ENCODE measurements at places on chromosomes 1 and 21. TPM values are rescaled to one million over a fixed set of nuclear protein-coding genes. Genes with fewer than 3 reads are reported as not detected.

DNA sequence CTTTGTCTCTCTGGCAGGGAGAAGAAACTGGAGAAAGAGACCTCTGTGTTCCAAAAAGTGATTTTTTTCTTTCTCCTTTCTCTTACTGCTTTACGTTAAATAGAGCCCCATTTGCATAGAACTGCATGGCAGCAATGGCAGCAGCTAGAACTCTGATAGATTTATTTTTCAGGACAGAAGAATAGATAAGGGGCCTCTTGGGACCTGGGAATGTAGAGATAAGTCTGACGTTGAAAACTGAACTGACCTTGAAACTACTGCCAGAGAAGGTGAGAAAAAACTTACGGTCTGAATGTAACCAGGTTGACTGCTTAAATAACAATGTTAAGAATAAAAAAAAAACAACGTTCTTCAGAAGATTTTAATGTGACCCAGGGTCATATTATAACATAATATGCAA is 25.4 kb upstream of the B3GALT5 start:
- DNase-seq, result no peak

- DNase-seq, result no peak
Measured at GRCh38 chr1:111719135-111719534, 20.1 kb downstream of the INKA2 start.

- DNase-seq, result no peak
Measured at GRCh38 chr1:188277771-188278170, 1449.0 kb downstream of the PLA2G4A start.

DNA sequence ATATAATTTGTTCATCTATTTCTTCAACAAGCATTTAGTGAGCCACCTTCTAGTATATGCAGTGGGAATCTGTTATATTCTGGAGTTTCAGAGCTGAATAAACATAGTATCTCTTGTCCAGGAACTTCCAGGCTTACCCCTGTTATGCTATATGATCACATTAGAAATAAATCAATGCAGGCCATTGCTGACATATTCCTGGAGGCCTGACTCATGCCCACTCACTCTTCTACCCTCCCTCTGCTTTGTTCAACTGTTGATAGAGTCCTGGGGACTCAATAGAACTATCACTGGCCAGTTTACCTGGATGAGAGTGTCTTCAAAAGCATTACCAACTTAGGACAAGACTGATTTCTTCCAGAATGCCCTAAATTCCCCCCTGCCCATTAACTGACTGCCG is 29.3 kb upstream of the SRSF10 start:
- no peak for DNase-seq

DNA sequence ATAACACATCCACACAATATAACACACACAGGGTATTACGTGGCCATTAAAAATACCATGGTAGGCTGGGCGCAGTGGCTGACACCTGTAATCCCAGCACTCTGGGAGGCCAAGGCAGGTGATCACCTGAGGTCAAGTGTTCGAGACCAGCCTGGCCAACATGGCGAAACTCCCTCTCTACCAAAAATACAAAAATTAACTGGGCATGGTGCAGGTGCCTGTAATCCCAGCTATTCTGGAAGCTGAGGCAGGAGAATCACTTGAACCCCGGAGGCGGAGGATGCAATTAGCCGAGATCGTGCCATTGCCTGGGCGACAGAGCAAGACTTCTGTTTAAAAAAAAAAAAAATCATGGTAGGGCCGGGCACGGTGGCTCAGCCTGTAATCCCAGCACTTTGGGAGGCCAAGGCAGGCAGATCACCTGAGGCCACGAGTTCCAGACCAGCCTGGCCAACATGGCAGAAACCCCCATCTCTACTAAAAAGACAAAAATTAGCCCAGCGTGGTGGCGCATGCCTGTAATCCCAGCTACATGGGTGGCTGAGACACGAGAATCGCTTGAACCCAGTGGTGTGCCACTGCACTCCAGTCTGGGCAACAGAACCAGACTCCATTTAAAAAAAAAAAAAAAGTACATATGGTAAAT is 24.1 kb upstream of the HPDL start:
- no peak for DNase-seq

DNA sequence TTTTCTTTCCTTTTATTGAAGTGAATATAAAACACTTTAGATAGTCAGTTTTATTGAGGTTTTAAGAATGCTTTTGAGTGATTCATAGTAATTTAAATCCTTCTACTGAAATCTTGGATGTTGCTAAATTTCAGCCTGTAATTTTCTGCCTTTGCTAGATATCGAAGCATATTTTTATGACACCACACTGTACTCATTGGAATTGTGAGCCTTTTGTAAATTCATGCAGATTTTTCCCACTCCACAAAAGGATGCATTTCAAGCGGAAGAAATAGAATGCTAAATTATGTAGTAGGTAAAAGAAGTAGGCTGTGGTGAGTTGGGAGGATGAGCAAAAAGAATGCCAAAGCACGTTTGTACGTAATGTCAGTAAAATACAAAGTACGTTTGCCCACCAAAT is 13.8 kb downstream of the SNX7 start:
- DNase-seq, result no peak

- DNase-seq, result no peak
Measured at GRCh38 chr1:55848906-55849305, 633.7 kb upstream of the USP24 start.

DNA sequence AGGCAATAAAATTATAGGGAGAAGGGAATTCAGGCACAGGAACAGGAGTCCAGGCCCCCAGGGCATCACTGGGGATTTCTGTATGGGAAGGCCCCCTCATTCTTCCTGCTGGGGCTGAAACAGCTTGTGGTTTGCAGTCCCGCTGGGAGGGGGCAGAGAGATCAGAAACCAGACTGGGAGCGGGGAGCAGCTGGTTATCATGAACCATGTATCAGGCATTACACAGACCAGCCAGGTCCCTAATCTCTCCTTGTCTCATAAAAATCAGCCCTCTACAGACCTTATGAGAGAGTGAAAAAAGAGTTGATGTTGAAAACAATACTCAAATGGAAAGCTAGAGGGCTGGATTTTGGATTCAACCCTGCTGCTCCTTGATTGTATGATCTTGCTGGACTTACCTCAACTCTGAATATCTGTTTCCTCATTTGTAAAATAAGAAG is 93.4 kb upstream of the F3 start:
- DNase-seq, result no peak

DNA sequence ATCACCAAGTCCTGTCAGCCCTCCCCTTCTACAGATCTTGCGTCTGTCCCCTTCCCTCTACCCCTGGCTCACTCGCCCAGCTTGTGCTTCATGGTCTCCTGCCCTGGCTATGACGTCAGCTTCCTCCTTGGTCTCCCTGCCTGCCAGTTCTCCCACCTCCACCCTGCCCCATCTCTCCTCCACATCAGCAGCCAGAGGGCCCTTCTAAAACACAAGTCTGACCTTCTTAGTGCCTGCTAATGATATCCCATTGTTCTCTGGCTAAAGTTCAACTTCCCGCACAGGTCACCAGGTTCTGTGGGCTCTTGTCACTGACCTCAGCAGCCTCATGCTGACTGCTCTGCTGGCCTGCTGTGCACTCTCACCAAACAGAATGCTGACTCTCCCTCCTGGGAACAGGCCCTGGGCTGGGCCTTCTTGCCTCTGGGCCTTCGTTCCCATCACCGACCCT is 24.7 kb upstream of the MYCL start:
- no peak for DNase-seq

DNA sequence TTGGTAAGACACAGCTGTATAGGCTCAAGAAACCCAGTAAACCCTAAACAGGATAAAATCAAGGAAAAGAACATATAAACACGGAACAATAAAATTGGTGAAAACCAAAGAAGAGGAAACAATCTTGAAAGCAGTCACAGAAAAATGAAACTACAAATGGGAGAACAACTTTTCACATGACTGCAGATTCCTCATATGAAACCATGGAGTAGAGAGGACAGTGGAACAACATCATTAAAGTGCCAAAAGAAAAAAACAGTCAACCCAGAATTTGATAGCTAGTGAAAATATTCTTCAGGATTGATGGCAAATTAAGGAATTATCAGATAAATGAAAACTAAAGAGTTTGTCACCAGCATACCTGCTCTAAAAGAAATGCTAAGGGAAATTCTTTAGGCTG is 23.9 kb upstream of the B3GALT5 start:
- DNase-seq, result no peak

DNA sequence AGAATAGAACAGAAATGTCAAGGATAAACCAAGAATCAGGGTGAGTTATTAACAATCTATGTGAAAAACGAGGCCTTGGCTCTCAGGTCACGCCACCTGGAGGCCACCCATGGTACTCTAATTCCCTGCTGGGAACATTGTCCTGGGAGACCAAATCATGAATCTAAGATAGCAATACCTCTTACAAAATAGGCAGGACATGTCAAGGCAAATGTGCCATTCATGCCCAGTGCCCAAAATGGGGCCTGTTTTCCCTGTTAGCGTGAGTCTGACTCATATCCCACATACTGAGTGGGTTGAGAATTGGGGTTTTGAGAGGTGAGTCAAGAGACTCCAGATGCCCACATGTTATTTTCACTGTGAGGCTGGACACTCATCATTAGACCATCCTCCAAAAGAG is 380.8 kb downstream of the HHIPL2 start:
- DNase-seq, result no peak

DNA sequence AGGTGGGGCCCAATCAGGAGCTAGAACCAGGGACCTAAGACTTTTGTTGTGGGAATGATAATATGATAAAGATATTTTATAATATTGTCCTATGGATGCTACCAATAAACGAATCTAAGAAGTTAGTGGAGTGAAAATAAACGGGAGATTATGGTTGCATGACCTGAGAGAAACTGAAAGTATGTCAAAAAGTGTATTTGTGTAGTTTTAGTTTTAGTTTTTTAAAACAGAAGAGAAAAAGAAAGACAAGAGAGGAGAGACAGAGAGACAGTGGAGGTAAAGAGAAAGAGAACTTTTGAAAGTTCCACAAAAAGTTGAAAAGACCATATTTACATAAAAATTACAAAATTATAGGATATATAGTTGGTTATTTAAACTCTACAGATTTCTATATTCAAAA is 64.1 kb upstream of the TMPRSS15 start:
- no peak for DNase-seq

- no peak for DNase-seq
Measured at GRCh38 chr1:19577561-19577960, 66.5 kb upstream of the NBL1 start.

- DNase-seq, result no peak
Measured at GRCh38 chr1:156052862-156053767, 483 bp downstream of the UBQLN4 start.

DNA sequence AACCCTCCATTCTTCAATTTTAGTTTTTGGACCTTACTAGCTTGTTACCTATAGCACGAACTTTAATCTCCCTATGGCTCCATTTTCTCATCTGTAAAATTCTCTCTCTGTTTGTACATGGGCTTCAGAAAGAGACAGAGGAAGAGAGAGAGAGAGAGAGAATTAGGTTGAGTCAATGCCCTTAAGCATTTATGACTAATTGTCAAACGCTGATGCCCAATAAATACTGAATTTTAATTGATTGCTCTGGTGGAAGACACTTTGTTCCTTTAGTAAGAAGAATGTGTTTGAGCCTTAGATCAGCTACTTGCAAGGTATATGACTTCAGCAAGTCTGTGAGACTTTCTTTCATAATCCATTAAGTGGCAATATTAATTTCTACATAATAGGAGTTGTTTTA is 743.1 kb upstream of the ADGRL4 start:
- no peak for DNase-seq

DNA sequence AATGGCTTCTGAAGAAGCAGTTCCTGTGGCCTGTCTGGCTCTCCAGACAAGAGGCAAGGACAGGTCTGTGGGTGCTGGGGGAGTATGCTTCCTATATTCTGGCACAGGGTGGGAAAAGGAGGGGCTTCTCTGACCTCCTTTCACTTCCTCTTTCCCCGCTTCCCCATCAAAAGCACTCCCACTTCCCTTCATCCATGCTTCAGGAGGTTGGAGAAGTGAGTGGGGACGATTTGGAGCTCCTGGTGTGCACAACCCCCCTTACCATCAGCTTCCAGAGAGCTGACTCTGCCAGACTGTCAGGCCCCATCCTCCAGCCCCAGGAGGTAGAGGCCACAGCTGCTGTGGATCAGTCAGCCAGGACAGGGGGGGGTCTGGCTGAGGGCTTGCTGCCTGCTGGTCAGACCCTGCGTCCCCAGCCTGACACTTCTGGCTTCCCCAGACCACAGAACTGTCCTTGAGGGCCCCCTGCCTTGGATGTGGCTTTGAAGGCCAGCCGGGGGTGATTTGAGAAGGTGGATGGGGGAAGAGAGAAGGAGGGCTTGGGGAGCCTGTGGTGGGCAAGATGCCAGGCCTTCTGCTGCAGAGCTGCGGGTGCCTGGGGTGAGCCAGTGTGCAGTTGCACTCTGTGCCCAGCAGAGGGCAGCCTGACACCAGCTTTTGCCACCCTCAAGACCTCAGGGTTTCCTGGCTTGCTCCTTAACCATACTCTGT is 21.5 kb upstream of the TMEM222 start:
- peak; percentile 92 for DNase-seq

DNA sequence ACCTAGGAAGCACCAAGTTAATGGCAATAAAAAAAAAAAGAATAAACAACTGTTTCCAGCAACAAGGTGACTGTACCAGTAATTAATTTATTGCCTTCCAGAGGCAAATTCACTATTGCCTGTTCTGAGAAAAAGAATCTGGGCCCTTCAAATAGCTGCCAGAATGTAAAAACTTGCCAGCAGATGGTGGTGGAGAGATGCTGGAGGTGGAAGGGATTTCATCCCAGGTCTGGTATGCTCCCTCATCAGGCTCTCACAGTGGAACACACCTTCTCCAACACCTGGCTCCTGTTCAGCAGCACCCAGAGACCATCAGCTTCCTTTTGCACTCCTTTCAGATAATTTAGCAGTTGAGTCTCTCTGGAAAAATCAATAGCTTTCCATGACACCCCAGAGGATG is 792.9 kb upstream of the ADAMTS5 start:
- DNase-seq, result no peak

DNA sequence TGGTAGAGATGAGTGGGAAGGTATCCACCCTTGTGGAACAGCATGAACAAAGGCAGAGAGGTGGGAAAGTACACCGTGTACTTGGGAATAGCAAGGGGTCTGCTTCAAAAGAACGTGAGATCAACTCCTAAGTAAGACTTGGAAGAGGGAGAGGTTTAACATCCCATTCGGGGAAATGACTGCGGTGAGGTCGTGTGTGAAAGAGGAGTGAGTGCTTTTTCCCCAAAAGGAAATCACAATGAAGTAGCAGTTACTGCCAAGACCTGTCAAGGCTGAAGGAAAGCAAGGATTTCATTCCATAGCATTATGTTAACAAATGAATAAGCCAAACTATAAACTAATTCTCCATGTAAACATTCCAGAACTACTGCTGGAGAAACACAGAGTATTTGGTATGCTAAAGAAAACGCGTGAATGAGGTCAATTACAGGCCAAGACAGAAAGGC is 20.0 kb upstream of the SYDE2 start:
- DNase-seq, result no peak

KCNT2 gene
- 2.1 TPM for total RNA-seq

TESK2 gene
- 1.0 TPM for total RNA-seq

PGLYRP4 gene
- total RNA-seq, result not detected

TMEM52 gene
- total RNA-seq, result 0.70 TPM

AGBL4 gene
- 0.32 TPM for total RNA-seq

ZNF695 gene
- total RNA-seq, result not detected

MAEL gene
- total RNA-seq, result 4.3 TPM

SLC30A7 gene
- total RNA-seq, result 8.5 TPM

FCMR gene
- total RNA-seq, result 4.4 TPM

KIF17 gene
- 1.5 TPM for total RNA-seq

ADAMTS4 gene
- total RNA-seq, result 24.0 TPM

All from cardiac septum (tissue), 1 donor.